Fibroblast of the conjunctiva (primary cell): ENCODE measurements at places on chromosomes 5 and 9.

DNA sequence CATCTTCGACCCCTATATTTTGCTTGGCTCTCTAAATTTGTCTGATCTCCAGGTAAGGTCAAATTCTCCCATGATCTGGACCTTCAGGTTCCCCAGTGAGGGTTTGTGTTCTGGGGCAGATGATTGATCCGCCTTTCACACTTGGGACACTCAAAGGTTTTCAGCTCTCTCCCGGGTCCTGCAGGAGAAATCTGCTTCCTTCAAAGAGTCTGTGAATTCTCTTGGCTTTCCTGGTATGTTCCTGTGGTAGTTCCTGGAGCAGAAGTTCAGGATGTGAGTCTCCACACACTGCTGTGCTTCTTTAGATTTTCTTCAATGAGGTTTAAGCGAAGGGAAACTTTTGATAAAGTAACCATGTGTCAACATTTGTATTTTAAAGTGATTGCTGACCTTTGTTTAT lies 318.0 kb downstream of the TAF11L14 start:
- DNase-seq = no peak

- no peak for DNase-seq
These were observed 154.5 kb downstream of the ARHGEF28 start for GRCh38 chr5:73780302-73781080.

DNA sequence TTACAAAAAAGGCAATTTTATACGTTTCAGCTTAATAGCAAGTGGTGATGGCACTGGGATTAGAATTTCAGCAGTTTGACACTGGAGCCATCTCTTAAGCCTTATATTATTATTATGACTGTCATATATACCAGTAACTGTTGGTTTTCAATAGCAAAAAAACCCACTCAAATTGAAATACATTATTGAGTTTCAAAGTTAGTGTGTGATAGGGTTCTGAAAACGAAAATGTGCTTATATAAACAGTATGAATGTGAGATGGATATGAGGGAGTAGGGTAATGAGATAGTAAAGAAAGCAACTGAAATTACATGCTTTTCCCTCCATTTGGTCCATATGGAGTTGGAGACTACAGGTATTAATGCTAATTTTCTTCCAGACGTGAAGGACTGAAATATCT lies 68.6 kb upstream of the ACTBL2 start:
- no peak for DNase-seq

- no peak for DNase-seq
These were observed 265.0 kb upstream of the ZNF608 start for GRCh38 chr5:125011419-125011818.

DNA sequence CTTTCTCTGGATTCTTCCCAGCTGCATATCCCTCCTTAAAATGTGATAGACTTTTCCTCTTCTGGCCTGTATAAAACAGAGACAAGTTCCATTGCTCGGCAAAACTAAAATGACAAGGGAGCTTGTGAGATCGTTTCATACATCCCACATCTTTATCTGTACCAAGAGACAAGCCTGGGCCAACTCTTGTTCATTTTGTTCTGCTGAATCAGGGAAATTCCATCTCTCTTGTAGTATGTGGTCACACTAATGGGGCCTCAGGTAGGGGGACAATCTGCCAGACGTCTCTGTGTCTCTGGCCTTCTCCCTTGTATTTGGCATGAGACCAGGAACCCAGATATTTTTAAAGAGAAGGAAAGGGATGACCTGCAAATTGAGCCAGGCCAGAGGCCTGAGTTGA lies 18.6 kb upstream of the PAPPA start:
- DNase-seq = no peak

DNA sequence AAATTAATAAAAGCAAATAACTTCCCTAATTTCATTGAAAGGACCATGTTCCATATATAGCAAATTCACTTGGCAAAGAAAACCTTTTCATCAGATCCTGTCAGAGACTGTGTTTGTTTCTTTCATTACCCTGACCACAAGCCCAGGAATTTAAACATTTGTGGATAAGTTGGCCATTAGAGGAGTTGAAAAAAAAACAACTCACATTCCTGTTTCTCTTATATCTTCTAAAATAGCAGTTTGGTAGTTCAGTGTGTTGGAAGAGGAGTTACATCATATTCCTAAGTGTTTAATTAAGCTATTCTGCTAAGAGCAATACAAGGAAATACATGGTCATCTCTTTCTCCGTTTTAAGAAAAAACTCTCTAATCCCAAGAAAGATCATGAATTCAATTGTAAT lies 505.6 kb downstream of the TLE1 start:
- DNase-seq = no peak

DNA sequence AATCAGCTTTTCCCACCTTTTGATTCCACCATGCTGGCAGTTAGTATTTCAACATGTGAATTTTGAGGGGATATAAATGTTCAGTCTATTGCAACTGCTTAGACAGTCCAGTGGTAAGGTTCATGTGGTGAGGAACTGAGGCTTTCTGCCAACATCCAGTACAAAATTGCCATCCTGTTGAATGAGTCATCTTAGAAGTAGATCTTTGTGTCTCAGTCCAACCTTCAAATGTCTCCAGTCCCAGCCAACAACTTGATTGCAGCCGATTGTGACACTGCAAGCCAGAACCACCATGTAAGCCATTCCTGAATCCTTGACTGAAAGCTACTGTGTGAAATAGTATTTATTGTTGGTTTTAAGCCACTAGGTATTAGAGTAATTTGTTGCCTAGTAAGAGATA lies 331.5 kb upstream of the GRIN3A start:
- no peak for DNase-seq

- DNase-seq = no peak
These were observed 16.8 kb downstream of the CFAP77 start for GRCh38 chr9:132426639-132427414.

- DNase-seq = no peak
These were observed 604.8 kb upstream of the BRINP1 start for GRCh38 chr9:119974026-119974425.

DNA sequence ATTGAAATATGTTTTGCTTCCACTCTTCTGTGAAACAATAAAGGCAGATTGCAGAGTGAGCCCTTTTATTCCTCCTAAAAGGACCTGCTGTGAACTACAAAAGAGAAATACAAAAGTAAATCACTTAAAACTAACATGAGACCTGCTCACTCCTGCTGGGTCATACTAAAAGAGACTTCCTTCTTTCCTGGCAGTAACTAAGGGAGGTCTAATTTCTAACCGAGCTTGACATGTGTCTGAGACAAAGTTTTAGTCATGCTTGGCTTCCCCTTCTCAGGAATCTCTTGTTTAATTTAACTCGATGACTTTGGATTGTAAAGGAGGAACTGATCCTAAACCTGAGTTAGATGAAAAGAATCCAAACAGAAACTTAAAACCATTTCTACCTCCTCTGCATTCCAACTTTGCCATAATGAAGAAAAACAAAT lies 86.4 kb upstream of the CDH6 start:
- DNase-seq = no peak
